ENCODE measurements at places on chromosomes 1 and 21. TPM values are rescaled to one million over a fixed set of nuclear protein-coding genes. Genes with fewer than 3 reads are reported as not detected.

The MSH4 gene
- 0.19 TPM for polyA plus RNA-seq

The AIRE gene
- polyA plus RNA-seq: not detected

The CELA2A gene
- 2,295 TPM for polyA plus RNA-seq

- H3K4me3 ChIP-seq: no peak overlapping the region
- no peak for DNase-seq
- H3K4me1 ChIP-seq: no peaks in the 10 kb centered on the region
Measured at GRCh38 chr21:30102871-30103270, 63.7 kb downstream of the CLDN17 start.

GRCh38 chr1:159092036-159092760, 15.6 kb upstream of the AIM2 start:
- H3K27me3 ChIP-seq: no peaks in the 10 kb centered on the region
- H3K4me3 ChIP-seq: no peak overlapping the region
- no peaks in the 10 kb centered on the region for H3K4me1 ChIP-seq

DNA sequence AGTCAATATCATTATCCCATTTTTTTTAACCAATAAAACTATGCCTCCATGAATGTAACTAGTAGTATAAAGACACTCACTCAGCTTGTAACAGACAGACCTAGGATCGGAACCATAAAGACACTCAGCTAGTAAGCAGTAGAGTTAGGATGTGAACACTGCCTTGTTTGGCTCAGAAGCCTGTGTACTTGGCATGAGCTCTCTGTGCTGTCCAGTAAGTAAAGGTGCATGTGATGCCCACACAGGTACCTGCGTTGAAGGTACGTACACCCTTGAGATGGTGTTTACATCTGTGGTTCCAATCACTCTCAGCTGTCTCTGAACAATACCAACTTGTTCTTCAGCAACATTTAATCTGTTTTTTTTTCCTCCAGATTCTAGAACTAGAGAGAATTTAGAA, 252.1 kb upstream of the SGIP1 start:
- no peaks in the 10 kb centered on the region for H3K27me3 ChIP-seq
- H3K4me3 ChIP-seq: no peak overlapping the region
- no peak overlapping the region for H3K27ac ChIP-seq
- H3K4me1 ChIP-seq: peaks cover 3% of the 10 kb centered on the region

DNA sequence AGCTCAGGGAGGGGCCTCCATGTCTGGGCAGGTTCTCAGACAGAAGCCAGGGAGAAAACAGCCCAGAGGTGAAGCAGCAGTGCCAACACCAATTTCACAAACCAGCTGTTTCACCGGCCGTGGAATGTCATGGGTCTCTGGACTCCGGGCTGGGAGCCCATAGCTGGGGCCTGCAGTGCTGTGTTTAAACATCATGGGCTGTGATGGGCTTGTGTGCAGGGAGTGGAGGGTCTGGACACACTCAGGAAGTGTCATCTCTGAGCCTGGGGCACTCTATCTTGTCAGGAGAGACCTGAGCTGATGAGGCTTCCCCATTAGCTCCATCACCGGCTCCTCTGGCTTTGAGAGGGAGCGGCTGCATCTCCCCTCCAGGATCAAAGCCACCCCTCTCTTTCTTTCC, 173.6 kb upstream of the IGSF21 start:
- DNase-seq: no peak
- H3K27ac ChIP-seq: no peak overlapping the region
- no peak overlapping the region for H3K4me3 ChIP-seq
- H3K27me3 ChIP-seq: no peaks in the 10 kb centered on the region

The SFN gene
- polyA plus RNA-seq: 0.77 TPM

GRCh38 chr1:23999156-23999671, 19.1 kb upstream of the SRSF10 start:
- H3K4me1 ChIP-seq: peaks cover 2% of the 10 kb centered on the region
- H3K27ac ChIP-seq: no peak overlapping the region
- H3K27me3 ChIP-seq: no peaks in the 10 kb centered on the region
- no peak overlapping the region for H3K4me3 ChIP-seq
- H3K36me3 ChIP-seq: no peaks in the 10 kb centered on the region

GRCh38 chr1:208654241-208654640, 410.1 kb upstream of the PLXNA2 start:
- no peaks in the 10 kb centered on the region for H3K4me1 ChIP-seq
- no peak overlapping the region for H3K27ac ChIP-seq
- H3K36me3 ChIP-seq: no peaks in the 10 kb centered on the region
- DNase-seq: no peak
- H3K4me3 ChIP-seq: no peak overlapping the region
- H3K27me3 ChIP-seq: peaks cover 7% of the 10 kb centered on the region

The LENEP gene
- polyA plus RNA-seq: not detected

DNA sequence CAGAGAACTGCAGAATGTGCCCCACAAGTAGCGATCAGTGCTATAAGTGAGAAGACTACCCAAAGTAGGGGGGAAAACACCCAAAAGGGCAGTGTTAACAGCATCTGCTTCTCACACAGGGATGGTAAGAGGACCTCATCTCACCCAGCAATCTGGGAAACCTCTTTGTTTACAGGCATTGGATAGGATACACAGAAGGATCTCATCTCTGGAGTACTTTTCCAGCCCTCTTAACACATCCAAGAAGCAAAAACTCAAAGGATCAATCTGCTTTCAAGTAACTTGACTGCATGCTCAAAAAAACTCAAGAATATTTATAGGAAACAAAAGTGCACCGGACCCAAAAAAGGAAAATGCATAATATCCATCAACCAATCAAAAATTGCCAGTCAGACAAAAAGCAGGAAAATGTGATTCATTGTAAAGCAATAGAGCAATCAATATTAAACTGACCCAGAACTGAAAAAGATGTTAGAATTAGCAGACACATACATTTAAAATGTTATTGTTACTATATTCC, 311.0 kb upstream of the CXADR start:
- H3K4me3 ChIP-seq: no peak overlapping the region
- H3K4me1 ChIP-seq: no peaks in the 10 kb centered on the region
- no peak overlapping the region for H3K27ac ChIP-seq
- no peaks in the 10 kb centered on the region for H3K27me3 ChIP-seq
- no peak for DNase-seq

The ETNK2 gene
- polyA plus RNA-seq: 15.5 TPM

The AADACL3 gene
- polyA plus RNA-seq: 0.02 TPM

DNA sequence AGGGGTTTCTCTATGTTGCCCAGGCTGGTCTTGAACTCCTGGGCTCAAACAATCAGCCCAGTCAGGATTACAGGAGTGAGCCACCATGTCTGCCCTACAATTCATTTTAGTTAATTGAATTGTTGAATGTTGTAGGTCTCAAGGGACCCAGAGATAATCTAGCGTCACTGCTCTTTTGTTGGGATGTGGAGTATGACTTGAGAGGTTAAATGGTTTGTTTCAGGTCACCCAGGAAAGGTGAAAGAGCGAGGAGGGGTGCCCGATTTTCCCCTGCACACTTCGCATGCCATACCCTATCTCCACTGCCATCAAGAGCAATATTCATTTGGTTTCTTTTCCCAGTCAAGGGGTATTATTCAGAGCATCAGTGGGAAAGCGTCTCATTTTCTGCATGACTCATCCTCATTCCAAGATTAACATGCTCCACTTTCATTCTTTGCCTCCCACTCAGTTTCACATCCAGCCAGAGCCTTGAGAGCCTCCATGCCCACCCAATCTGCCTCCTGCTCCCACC, 13.1 kb upstream of the SLC30A1 start:
- H3K4me3 ChIP-seq: no peak overlapping the region
- H3K27me3 ChIP-seq: no peaks in the 10 kb centered on the region
- H3K27ac ChIP-seq: no peak overlapping the region
- H3K4me1 ChIP-seq: no peaks in the 10 kb centered on the region
- no peaks in the 10 kb centered on the region for H3K36me3 ChIP-seq
- DNase-seq: no peak

DNA sequence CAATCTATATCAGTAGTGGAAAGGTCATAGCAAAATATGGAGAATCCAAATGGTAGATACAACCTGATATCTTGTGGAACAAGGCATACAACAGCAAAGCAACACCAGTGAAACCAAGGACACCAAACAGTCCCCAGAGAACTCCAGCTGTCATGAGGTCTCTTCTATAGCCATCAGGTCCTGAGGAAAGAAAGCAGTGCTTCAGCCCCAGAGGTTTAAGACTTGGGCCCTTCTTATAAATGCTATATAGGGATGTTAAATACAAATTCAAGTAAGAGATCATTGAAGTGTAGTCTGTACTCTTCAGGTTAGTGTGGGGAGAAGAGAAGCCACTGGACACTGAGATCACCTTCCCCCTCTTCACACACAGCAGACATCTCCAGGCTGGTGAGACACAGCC, 10.1 kb downstream of the FCRL2 start:
- no peaks in the 10 kb centered on the region for H3K36me3 ChIP-seq
- H3K27me3 ChIP-seq: no peaks in the 10 kb centered on the region
- H3K4me3 ChIP-seq: no peak overlapping the region
- DNase-seq: no peak
- H3K27ac ChIP-seq: no peak overlapping the region
- H3K4me1 ChIP-seq: no peaks in the 10 kb centered on the region

- peaks cover 33% of the 10 kb centered on the region for H3K36me3 ChIP-seq
- peaks cover 36% of the 10 kb centered on the region for H3K4me1 ChIP-seq
- no peak overlapping the region for H3K4me3 ChIP-seq
- DNase-seq: no peak
- no peak overlapping the region for H3K27ac ChIP-seq
Measured at GRCh38 chr1:153646672-153647345, 11.7 kb upstream of the SNAPIN start.

DNA sequence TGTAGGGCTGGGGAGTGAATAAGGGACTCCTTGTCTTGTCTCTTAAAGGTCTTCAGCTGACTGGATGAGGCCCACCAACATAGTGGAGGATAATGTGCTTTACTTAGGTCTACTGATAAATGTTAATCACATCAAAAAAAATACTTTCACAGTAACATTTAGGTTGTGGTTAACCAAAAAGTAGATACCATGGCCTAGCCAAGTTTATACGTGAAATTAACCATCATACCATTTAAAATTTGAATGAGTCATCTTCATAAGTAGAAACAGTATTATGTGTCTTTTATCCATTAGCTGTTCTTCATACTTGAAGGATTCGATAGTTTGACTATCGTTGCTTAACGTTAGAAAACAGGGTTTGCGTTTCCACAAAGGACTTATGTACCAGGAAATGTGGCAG, 80.9 kb downstream of the MTR start:
- no peak overlapping the region for H3K4me3 ChIP-seq
- no peak for DNase-seq
- H3K36me3 ChIP-seq: no peaks in the 10 kb centered on the region
- no peaks in the 10 kb centered on the region for H3K4me1 ChIP-seq

DNA sequence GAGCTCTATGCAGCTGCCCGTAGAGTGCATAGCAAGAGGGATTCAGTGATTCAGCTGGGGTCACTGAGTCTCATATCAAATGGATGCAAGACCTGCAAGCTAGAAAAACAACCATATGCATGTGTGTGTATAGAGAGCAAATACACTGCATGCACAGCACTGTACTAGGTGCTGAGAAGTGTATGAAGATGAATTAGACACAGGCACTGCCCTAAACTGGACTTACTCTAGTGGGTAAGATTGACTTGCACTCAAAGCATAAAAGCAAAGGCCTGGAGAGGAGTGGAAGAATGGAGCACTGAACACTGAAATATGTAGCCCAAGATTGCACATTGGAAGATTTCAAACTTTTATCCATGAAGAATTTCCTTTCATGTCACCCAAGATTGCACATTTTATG, 5.5 kb upstream of the GBP1 start:
- no peak overlapping the region for H3K4me3 ChIP-seq
- H3K4me1 ChIP-seq: no peaks in the 10 kb centered on the region
- H3K27ac ChIP-seq: no peak overlapping the region
- H3K36me3 ChIP-seq: no peaks in the 10 kb centered on the region
- no peak for DNase-seq
- no peaks in the 10 kb centered on the region for H3K27me3 ChIP-seq

DNA sequence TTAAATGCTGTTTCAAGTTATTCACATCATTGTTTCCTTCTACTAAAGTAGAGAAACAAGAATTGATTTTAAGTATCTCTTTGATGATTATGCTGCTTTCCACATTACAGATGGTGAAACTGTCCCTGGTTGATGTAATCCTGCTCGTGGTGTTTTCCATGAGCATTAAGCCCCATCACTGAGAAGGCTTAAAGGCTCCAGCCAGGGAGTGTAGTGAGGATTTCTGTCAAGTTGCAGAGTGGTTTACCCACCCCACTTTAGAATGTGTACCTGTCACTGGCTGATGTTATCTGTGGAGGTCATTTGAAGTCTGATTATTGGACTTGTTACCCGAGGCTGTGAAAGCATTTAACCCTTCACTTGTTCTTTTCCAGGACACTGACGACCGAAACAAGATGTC, 12.9 kb downstream of the CERS2 start:
- H3K27me3 ChIP-seq: no peaks in the 10 kb centered on the region
- no peak overlapping the region for H3K4me3 ChIP-seq
- H3K36me3 ChIP-seq: peaks cover 42% of the 10 kb centered on the region
- no peak overlapping the region for H3K27ac ChIP-seq
- DNase-seq: no peak

The ZBTB8B gene
- polyA plus RNA-seq: 0.04 TPM

DNA sequence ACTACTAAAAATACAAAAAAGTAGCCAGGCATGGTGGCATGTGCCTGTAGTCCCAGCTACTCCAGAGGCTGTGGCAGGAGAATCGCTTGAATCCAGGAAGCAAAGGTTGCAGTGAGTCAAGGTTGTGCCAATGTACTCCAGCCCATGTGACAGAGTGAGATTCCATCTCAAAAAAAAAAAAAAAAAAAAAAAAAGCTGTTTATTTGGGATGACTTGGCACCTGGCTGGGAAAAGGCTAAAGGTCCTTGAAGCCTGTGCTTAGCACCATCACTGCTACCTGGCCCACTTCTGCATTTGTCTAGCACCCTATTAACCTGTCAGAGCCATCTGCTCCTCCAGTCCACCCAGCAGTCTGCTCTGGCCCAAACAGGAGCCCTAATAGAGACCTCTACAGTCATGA, 25.0 kb downstream of the PRDX6 start:
- no peak overlapping the region for H3K4me3 ChIP-seq
- no peaks in the 10 kb centered on the region for H3K4me1 ChIP-seq
- no peak for DNase-seq
- H3K27ac ChIP-seq: no peak overlapping the region

DNA sequence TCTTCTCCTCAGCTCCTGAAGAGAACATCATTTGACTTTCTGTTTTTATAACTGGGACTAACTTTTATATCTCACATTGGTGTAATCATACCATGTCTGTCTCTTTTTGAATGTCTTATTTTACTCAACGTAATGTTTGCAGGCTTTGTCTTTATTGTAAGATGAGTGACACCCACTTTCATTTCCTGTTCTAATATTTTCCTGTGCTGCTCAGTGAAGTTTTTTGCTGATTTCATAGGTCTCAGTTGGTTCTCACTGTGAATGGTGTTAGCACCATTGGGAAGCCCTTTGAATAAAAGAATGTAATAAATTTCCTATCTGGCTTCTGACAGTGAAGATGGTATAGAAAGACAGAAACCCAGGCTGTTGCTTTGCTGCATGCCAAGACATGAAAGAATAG, 84.0 kb downstream of the RAVER2 start:
- no peak overlapping the region for H3K27ac ChIP-seq
- H3K27me3 ChIP-seq: no peaks in the 10 kb centered on the region
- no peak for DNase-seq
- no peaks in the 10 kb centered on the region for H3K36me3 ChIP-seq

- H3K27ac ChIP-seq: no peak overlapping the region
- no peaks in the 10 kb centered on the region for H3K27me3 ChIP-seq
- H3K4me3 ChIP-seq: no peak overlapping the region
- no peaks in the 10 kb centered on the region for H3K36me3 ChIP-seq
Measured at GRCh38 chr1:71294178-71294577, 213.3 kb upstream of the ZRANB2 start.

The LIN28A gene
- polyA plus RNA-seq: not detected
